ENCODE measurements at places on chromosomes 6 and 20.
A peak's percentile ranks its signal among the peaks of the same experiment; 100 is the strongest.

DNA sequence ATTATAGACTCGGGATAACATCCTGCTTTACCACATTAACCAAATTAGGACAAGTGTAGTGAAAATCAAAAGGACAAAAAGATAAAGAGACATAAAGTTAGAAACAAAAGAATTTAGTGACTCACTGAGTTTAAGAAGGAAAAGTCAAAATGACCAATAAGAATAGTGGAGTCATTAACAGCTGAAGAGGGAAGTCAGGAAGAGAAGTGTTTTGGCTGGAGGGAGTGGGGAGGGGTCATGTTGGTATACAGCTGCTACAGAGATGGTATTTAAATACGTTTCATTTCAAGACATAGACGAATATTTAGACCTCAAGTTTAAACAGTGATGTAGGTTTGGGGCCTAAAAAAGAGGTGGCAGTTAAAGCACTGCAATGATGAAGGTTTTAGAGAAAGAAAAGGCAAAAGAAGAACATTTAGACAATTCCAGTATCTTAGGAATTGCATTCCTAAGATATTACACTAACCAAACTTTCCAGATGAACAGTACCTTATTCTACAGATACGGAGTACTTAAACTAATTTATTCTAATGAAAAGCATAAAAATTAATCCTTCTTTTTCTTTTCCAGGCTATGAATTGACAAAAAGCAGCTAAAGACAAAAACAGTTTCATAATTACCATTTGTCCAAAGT is 10.6 kb downstream of the FKBP5 start:
- no peak for DNase-seq

GRCh38 chr6:3610921-3611320 is 140.6 kb downstream of the PXDC1 start:
- DNase-seq: no peak

DNA sequence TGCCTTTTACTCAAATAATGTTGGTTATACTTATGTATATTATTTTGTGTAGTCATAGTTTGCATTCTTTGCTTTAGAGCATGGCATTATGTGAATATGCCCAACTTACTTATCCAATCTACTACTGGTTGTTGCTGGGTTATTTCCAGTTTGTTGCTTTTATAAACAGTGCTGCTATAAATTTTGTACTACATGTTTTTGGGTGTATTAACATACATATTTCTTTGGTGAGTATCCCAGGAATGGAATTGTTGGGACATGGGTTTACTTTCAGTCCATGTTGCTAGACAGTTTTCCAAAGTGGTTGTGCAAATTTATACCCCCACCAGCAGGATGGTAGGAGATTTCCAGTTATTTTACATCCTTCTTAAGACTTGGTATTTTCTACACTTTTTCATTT is 157.1 kb upstream of the THEMIS start:
- DNase-seq: no peak

DNA sequence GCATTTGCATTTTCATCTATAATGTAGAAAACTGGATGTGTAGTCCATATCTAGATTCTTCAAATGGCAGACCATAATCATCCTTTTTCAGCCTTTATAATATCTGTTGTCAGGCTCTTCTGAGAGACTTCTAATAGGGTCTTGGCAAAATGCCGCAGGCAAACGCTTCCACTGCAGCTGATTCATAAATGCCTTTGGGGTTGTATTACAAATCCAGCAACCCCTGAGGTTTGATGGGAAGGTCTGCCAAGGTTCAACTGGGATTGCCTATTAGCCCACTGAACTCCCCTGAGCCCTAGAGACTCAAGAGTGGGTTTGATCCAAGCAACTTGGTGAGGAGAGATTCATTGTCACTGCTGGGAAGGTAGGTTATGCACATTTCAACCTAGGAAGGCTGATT is 365.2 kb upstream of the POU3F2 start:
- no peak for DNase-seq

DNA sequence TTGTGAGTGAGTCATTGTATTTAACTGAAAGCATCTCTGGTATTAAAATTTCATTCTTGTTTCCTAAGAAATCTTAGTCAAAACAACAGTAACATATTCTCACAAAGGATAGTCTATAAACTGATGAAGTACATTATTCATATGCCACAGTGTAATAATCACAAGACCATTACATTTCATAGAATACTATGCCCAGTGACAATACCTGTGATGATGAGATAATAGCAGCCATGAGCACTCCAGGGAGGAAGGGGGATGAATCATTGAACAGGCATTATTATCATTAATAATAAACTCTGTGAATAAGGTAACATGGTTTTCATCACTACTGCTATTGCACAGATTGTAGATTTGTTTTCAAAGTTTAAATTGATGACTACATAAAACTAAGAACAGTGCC is 667.9 kb downstream of the EPM2A start:
- DNase-seq: no peak

DNA sequence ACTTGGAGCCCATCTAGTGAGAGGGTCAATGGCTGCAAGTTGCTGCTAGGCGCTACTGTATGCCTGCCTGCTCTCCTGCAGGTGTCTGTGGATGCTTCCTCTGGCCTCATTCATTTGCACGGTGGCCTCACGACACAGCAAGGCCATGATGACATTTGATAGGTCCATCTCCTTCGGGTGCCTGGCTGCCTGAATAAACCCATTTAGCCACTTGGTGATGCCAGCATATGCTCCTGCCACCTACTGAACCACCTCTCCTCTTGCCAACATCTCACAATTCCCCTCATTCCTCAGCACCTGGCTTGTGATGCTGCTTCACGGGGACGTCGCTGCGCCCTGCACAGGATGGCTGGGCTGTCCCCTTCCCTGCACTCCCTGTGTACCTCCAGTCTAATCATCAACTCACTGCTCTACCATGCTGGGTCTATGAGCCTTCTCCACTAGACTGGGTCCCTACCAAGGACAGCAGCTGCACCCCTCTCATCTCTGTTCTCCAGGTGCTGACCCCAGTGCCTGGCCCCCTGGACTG is 51.1 kb downstream of the AGPAT4 start:
- no peak for DNase-seq

GRCh38 chr20:39676241-39676640 is 714.1 kb downstream of the DHX35 start:
- DNase-seq: no peak

GRCh38 chr20:31968291-31969126 is 558 bp downstream of the XKR7 start:
- no peak for DNase-seq

GRCh38 chr20:23023621-23024177 is 11.4 kb upstream of the SSTR4 start:
- DNase-seq: no peak

- no peak for DNase-seq
Measured at GRCh38 chr6:108243836-108244235, 17.0 kb downstream of the SNX3 start.

DNA sequence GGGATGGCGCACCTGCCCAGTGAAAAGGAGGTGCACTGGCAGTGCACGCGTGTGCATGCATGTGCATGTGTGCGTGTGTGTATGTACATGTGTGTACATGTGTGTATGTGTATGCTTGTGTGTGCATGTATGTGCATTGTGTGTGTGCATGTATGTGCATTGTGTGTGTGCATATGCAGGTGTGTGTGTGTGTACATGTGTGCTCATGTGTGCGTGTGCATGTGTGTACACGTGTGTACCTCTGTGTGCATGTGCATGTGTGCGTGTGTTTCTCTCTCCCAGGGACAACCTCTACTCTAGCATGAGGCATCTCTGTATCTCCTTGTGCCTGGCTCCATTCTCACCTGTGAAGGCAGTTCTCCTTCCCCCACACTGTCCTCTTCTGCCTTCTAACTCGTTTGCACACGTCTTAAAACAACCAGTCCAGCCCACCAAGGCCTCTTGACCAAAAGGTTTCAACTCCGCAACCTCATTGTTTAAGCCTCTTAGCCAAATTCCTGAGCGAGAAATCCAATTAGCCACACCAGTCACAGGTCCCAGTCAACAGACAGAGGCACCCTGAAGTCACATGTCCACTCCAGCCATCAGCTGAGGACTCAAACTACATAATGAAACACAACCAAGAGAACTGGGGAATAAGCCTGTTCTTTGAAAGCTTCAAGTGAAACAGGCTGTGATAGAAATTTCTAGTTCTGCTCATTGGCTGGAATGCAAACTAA is 103.5 kb upstream of the PTPRT start:
- DNase-seq: no peak

DNA sequence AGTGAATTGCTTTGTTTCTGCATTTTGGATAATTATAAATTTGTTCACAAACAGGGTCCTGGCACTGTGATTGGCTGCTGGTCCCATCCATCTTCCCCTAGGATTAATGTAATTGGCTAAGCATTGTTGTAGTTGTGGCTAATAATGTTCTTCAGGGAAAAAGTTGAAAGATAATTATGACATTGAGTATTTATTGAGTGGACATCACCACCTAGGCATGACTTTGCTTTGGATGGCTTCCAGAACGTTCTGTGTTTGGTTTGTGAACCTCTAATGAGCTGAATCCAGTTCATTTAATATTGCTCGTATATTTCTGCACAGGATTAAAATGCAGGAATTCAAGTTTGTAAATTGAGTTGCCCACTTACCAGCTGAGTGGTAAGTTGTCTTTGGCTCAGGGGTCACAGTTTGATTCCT is 55.1 kb downstream of the ARID1B start:
- DNase-seq: no peak

- peak; percentile 18 for DNase-seq
Measured at GRCh38 chr6:33172688-33173534, 19.4 kb downstream of the COL11A2 start.

DNA sequence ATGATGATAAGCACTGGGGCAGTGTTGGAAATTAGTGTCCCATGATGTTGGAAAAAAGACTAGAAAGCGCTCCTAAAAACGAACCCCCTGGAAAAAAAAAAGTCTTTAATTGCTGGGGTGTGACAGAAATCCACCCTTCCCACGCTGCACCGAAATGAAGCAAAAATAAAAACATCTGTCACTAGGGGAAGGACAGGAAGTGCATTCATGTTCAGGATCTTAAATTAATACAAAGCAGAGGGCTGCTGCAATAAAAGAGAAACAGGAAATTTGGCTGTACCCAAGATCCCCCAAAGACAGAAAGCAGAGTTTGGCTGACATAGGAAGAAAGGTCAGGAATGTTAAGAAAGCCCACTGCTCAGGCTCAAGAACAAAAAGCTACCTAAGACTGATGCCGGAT is 333.9 kb downstream of the TBC1D32 start:
- DNase-seq: no peak

GRCh38 chr6:127483399-127484055 is 24.3 kb upstream of the KIAA0408 start:
- DNase-seq: no peak

DNA sequence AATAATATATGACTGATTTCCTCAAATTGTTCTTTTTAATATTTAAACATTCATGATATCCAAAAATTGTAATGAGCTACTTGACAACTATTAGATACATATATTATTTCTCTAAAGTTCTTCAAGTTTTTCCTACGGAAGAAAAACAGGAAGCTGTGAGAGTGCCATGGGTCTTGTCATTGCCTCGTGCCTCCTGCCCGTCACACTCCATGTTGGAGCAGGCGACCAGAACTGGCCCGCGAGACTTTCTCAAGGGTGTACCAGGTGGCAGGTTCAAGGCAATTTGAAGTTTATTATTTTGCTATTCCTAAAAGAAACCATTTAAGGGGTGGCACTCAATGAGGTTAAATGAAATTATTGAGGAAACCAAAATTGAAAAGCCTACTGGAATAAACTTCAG is 337.2 kb downstream of the HACE1 start:
- no peak for DNase-seq

DNA sequence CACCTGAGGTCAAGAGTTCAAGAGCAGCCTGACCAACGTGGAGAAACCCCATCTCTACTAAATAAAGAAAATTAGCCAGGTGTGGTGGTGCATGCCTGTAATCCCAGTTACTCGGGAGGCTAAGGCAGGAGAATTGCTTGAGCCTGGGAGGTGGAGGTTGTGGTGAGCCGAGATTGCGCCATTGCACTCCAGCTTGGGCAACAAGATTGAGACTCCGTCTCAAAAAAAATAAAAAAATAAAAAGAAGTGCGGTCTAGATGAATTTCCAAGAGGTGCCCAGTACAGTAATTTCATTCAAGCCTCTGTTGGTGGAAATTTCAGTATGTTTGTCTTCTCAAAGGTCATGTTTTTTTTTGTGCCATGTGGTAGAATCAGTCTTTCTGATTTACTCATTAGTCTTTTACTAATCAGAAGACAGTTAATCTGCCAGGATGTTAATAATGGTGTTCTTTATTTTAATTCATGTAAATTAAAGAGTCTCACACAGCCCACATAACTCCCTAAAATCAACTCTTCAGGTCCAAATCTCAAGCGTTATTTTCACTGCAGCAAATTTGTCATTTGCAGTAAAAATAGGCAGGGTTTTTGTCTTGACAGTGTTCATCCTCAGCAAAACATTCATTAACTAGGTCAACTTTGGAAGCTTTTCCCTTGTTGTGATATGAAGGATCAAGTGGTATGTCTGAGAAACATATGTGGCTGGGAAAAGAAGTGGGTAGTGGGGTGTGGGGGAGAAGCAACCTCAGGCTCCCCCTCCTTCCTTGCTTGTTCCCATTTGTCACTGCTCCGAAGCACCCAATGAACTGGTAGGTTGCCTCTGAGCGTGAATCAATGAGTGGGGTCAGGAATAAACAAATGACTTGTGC is 13.3 kb downstream of the TP53INP2 start:
- no peak for DNase-seq

- no peak for DNase-seq
Measured at GRCh38 chr6:66499851-66500250, 792.8 kb upstream of the EYS start.

DNA sequence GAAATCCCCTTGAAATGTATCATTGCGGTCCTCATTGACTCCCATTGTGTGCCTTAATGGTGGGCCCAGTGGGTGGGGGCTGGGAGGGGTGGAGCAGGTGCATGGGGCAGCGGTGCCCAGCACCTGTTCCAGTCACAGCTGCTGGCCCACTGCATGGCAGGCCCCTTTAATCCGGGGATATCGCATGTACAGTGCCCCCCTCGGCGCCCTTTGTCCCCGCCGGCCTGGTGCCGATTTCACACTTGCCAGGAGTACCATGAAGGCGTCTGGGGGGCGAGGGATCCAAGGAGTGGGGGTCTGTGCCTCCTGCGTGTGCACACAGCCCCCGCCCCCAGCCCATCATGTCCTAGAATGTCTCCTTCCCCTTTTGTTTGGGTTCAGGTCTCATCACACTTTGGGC is 2.8 kb downstream of the SNAI1 start:
- peak; percentile 65 for DNase-seq

DNA sequence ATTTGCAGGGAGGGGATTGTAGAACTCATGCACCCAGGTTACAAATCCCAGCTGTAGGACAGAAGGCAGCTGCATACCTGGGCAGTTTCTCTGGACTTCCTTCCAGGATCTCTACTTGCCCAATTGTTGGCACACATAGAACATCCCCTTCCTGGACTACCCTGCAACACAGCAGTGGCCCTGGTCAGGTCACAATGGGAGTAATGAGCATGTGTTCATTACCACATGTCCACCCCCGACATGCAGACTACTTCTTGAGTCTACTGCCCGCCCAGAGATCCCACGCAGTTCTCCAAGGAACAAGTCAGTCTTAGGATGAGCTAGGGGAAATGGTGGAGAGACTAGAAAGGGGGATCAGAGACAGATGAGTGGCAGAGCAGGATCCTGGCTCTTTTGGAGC is 5.1 kb downstream of the PEX6 start:
- DNase-seq: no peak

GRCh38 chr6:14612016-14612980 is 494.7 kb downstream of the CD83 start:
- no peak for DNase-seq

GRCh38 chr6:41621802-41622201 is 16.5 kb upstream of the MDFI start:
- no peak for DNase-seq

GRCh38 chr6:168849459-168849858 is 404.2 kb downstream of the THBS2 start:
- DNase-seq: no peak
